Neural progenitor cell (in vitro differentiated cells): ENCODE measurements at places on chromosomes 12 and 14.

GRCh38 chr12:7130701-7131501 is 730 bp downstream of the CLSTN3 start:
- DNase-seq, result peak; percentile 83

GRCh38 chr12:118513611-118514010 is 137.3 kb downstream of the SUDS3 start:
- DNase-seq, result no peak

- DNase-seq, result no peak
Measured at GRCh38 chr14:51921026-51921425, 60.6 kb downstream of the GNG2 start.

DNA sequence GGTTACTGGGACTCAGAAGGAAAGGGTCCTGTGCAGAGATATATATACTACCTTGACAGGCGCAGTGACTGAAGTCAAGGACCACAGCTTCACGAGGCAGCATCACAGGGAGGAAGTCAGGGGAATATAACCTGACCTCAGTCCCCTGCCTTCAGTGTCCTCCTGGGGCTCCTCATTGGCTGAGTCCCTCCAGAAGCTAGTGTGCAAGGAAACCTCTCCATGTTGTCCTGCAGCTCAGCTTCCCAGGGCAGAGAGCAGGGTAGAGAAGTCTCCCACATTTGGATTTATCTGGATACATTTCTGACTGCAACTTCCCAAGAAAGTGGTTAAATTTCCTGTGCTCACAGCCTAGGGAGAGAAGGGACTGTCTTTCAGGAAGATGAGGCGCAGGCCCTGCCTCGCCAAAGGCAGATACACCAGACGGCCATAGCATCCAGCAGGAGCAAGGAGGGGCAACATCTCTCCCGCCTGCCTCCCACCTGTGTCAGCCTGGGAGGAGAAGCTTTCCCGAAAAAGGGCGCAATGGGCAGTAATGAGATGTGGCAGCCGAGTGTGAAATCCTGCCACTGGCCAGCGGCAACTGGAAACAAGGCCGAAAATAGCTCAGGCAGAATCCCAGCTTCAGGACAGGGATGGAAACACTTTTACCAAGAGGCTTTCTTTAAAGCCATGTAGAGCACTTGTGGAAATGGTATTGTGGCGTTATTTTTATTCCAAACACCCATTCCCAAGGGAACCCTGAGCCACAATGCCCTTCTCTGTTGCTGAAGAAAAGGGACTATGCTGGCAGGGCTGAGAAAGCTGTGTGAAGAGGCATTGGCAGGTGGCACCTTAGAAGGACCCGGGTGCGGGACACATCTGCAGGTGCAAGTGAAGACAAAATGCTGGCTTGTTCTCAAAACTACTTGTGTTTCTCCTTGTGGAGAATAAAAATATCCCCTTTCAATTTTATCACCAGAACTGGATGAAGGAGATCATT is 54.9 kb upstream of the HIF1A start:
- DNase-seq, result peak; percentile 14

DNA sequence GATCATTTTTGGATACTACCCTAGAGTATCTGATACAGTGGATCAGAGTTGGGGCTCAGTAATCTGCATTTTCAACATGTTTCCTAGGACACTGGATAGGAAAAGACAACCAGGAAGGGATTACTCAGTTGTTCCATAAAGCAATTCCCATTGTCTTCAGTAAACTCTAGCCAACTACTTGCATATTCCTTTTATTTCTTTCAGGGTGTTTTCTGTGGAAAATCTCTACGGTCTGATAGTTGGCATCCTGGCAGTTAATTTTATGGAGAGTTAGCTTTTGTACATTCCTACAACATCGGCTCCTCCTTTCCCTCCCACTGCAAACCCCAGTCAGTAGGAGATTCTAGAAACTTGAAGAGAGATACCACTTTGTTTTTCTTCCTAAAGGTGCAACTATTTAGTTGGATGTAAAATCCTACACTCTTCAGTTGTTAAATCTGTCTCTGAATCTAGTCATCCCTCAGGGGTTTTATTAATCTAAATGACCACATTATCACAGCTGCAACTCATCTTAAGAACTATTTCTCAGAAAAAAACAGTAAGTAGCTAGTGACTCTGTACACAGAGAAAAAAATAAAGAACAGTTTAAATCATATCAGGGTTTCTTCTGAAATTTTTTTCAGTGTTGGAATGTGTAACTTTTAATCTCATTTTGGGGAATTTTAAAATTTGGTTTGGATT is 103.9 kb downstream of the PDE3A start:
- DNase-seq, result no peak

- DNase-seq, result no peak
Measured at GRCh38 chr14:50910495-50911420, 33.5 kb downstream of the PYGL start.

DNA sequence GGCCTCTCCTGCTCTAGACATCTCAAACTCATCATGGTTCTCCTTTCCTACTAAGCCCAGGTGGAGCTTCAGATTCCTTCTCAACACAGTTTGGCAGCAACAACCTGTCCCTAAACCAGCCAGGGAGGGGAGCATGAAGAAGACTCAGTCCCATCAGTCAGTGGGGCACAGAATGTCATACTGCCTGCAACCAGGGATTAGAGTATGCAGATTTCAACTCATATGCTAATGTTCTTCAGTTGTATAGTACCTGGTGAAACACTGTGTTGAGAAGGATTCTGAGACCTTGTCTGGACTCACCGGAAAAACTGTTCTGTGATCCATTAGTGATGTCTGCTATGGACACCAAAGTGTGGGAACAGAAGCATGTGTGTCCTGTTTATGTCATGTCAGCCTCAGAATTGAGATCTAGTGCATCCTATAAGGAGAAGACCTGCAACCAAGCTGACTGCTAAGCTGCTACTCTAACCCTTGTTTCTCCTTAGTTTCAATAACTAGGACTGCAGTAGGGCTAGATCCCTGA is 43.6 kb downstream of the TRPV4 start:
- DNase-seq, result no peak

- DNase-seq, result no peak
Measured at GRCh38 chr12:76618031-76618430, 58.5 kb upstream of the OSBPL8 start.

DNA sequence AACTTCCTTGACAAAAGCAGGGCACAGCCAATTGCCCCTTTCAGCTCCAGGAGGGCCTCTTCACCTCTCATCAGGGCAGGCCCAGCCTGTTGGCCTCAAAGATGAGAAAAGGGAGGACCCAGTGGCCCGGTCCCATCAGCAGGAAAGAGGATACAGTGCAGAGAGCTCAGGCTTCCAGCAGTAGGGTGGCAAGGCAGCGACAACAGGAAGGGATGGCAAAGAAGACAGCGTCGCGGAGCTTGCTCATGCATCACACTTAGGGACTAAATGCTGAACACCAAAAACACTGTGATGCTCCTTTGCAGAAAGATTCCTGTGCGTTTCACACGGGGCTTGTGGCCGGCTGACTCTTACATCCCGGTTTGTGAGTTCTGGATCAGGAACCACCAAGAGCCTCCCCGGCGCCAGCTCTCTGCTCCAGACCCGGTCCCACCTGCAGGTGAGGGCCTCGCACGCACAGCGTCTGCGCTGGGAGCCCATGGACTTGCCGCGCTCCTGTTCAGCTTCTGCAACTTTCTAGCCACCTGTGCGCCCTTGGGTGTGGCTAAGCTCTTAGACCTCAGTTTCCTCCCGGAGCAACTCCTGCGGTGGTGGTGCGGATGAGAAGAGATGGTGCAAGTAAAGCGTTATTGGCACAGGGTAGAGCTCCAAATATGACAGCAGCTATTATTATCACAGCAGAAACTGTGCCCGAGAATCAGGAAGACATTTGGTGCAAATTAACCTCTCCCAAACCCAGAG is 15.3 kb upstream of the BCL7A start:
- no peak for DNase-seq

DNA sequence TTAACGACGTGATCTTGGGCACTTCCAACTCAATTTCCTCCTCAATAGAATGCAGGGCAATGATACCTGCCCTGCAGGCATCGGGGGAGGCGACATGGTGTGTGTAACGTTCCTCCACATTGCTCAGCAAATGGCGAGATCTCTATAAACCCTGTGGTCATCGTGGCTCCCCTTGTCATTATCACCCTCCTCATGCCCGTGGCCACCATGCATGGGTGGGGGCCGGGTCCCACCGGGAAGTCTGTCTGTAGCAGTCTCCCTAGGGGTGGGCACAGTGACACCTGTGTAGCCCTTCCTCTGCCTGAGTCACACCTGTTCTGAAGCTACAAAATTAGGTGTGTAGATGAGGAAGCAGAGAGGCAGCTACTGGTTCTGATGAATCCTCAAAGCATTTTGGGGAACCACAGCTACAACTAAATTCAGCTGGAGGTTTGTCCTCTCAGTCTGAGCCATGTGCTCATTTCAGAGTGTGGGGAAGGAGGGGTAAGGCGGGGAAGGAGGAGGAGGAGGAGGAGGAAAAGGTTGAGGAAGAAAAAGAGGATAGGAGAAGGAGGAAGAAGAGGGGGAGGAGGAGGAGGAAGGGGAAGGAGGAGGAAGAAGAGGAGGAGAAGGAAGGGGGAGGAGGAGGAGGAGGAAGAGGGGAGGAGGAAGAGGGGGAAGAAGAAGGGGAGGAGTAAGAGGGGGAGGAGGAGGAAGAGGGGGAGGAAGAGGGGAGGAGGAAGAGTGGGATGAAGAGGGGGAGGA is 11.0 kb upstream of the CACNA2D4 start:
- DNase-seq, result no peak

GRCh38 chr14:71267691-71268090 is 360.4 kb downstream of the PCNX1 start:
- no peak for DNase-seq

GRCh38 chr12:111445726-111446581 is 40.2 kb downstream of the SH2B3 start:
- no peak for DNase-seq

DNA sequence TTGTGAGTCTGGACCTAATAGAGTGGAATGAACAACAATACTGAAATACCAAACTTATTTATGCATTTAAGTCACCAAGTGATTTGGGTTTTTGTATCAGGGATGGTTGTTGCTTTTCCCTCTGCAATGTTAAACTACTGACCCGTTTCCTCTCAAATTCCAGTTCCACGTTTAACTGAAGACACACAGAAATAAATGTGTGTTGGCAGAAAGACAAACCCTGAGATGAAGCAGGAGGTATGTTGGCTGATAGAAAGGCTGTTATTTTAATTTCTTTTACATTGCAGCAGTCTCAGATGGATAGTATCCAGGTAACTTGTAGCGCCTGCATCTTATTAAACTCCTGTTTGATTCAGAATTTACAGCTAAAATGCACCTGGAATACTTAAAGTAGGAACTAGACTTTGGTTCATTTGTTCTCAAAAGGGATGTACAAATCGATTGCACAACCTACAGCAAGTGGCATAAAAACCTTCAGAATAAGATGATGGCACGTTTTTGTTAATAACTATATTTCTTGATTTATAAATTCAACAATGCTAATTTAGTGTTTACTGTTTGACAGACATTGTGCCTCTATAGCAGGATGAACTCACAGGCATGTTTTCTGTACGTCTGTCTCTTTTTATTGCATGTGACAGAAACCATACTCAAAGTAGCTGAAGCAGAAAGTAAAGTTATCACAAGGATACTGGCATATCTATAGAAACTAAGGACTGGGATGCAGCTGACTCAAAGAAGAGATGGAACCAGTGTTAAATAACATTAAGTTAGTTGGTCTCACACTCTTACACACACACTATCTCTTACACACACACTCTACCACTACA is 405.7 kb downstream of the ZFP36L1 start:
- DNase-seq, result no peak

GRCh38 chr12:104426926-104427546 is 29.7 kb upstream of the CHST11 start:
- DNase-seq, result no peak

GRCh38 chr12:19967431-19967830 is 400.9 kb upstream of the PDE3A start:
- DNase-seq, result no peak

- DNase-seq, result no peak
Measured at GRCh38 chr12:111178181-111179081, 190.5 kb downstream of the PHETA1 start.

- DNase-seq, result peak; percentile 88
Measured at GRCh38 chr12:128969480-128970055, 116.3 kb downstream of the GLT1D1 start.

DNA sequence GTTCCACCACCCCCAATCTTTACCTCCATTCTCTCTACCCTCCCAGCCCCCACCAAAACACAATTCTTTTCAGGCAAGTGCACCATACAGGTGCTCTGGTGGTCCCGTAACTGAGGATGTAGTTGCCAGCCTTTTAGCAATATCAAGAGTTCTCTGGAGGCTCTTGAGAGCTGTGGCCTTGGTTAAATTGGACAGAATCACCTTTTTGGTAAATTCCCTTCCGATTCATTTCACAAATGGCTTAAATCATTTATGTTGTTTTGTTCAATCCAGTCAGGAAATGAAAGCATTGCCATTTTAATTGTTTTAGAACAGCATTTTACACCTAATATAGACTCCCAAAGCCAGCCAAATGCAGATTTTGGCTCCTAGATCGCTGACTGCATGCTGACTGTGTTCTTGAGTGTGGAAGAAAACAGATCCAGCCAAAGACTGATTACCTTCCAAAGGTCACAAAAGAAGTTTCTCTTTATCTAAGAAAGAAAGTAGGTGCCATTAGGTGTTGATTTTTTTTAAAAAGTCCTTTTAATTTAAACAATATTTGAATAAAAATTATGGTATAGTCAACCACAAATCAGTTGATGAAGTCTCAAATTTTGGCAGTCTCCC is 25.6 kb downstream of the CRADD start:
- DNase-seq, result no peak

GRCh38 chr12:90250766-90251165 is 542.1 kb upstream of the ATP2B1 start:
- DNase-seq, result no peak

GRCh38 chr14:54549862-54550261 is 17.1 kb upstream of the SAMD4A start:
- no peak for DNase-seq

- DNase-seq, result no peak
Measured at GRCh38 chr14:50812856-50813543, 18.0 kb downstream of the NIN start.
